ENCODE measurements at places on chromosomes 7 and 10. TPM values are rescaled to one million over a fixed set of nuclear protein-coding genes. Genes with fewer than 3 reads are reported as not detected.

LBX1 gene
- not detected for total RNA-seq

CFAP43 gene
- total RNA-seq, result 0.17 TPM

SPDYE2B gene
- total RNA-seq, result not detected

HSPA14 gene
- total RNA-seq, result 9.0 TPM

MCM10 gene
- 10.0 TPM for total RNA-seq

AGMO gene
- 27.5 TPM for total RNA-seq

GRID2IP gene
- 0.08 TPM for total RNA-seq

PRTFDC1 gene
- total RNA-seq, result 3.1 TPM

POU6F2 gene
- total RNA-seq, result under 0.01 TPM

FBXL13 gene
- total RNA-seq, result 0.70 TPM

HYAL4 gene
- not detected for total RNA-seq

FAM107B gene
- total RNA-seq, result 28.5 TPM

OR2A7 gene
- 1.6 TPM for total RNA-seq

WNT16 gene
- not detected for total RNA-seq
